ENCODE measurements at places on chromosomes 12 and 14. TPM values are rescaled to one million over a fixed set of nuclear protein-coding genes. Genes with fewer than 3 reads are reported as not detected.

The SLC22A17 gene
- 27.3 TPM for total RNA-seq

The ANKRD33 gene
- total RNA-seq: not detected

The C14orf39 gene
- 0.16 TPM for total RNA-seq

The TAS2R42 gene
- not detected for total RNA-seq

The ADCK1 gene
- 7.5 TPM for total RNA-seq

The SERPINA4 gene
- total RNA-seq: not detected

The FICD gene
- total RNA-seq: 8.3 TPM

The LRRK2 gene
- 8.9 TPM for total RNA-seq

The TCP11L2 gene
- total RNA-seq: 76.3 TPM

The RIC8B gene
- 14.8 TPM for total RNA-seq

The KRT8 gene
- 0.65 TPM for total RNA-seq

The ZDHHC22 gene
- total RNA-seq: not detected

The FAM90A1 gene
- total RNA-seq: 0.16 TPM

The TTC7B gene
- total RNA-seq: 27.2 TPM

The CCDC60 gene
- not detected for total RNA-seq

The ZNF26 gene
- 30.3 TPM for total RNA-seq

The ACOT2 gene
- 48.0 TPM for total RNA-seq

Measured in hair follicle dermal papilla cell (primary cell).